ENCODE measurements at places on chromosomes 6 and 20.

DNA sequence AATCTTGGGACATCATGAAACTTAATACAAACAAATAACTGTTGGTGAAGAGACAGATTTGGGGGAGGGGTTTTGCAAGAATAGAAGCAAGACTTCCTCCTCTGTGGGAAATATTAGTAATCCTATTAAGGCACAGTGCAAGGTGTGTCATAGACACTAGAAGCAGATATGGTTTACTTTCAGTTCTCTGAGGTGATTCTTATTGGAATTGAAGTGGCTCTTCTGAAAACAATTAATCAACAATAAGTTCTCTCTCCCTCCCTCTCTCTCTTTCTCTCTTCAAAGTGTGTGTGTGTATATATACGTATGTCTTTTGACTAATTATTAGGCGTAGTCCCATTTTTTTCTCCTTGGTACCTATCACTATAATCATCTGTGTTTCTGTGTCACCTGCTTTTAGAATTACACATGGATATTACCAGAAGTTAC lies 99.8 kb downstream of the HIVEP2 start:
- DNase-seq, result peak; percentile 50

DNA sequence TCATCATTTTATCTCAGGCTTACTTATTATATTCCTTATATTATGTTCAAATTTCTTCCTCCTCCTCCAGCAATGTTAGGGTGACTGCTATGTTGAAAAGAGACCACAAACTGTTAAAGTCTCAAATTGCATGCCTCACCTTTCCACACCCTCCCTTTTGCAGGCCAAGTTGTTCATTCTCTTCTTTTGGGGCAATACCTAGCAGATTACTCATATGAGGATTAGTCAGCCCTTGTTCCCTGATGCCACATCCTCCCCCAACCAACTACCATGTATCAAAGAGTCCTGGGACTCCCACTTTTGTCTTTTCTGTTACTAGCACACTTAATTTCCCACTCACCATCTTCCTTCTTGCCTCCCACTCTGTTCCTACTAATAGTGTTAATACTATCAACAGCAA lies 434.7 kb downstream of the BCKDHB start:
- DNase-seq, result peak; percentile 83

- DNase-seq, result no peak
Measured at GRCh38 chr6:170229851-170230519, 60.9 kb downstream of the DLL1 start.

DNA sequence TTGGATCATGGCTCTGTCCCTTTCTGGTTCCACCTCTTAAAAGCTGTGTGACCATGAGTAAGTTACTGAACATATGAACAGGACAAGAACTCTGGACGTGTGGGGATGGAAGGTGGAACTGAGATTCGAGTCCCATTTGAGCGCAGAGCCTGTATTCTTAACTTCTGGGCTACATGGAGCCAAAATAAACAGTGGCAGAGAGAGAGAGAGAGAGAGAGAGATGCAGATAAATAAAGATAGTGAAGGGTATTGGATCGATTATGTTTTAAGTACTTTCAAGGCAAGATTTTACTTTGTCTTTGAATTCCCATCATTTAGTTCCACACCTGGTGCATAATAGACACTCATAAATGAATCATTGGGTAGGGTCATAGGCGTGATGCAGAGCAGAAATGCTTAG lies 39.7 kb downstream of the SLC35D3 start:
- no peak for DNase-seq

DNA sequence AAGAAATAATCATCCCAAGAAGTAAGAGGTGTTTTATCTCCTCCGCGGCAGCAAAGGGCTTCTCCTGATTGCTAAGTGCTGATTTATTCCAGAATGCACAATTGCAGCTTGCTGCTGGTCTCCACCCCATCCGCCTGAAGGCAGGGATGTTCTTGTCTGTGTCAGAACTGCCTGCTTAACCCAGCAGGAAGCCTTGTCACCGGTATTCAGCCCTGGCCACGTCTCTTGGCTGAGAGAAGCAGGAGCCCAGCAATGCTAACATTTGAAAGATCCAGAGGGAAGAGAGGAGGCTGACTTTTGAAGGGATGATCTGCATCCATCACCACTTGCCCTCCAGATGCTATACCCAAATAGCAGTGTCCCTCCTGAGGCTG lies 4.2 kb downstream of the SCML4 start:
- DNase-seq, result no peak

All from iris pigment epithelial cell (primary cell).